ENCODE measurements at places on chromosomes 3 and 15. TPM values are rescaled to one million over a fixed set of nuclear protein-coding genes. Genes with fewer than 3 reads are reported as not detected.

RAB8B gene
- total RNA-seq = 122 TPM

INSYN1 gene
- total RNA-seq = not detected

- no peak for DNase-seq
Observed at GRCh38 chr15:35691891-35692867, 146.2 kb upstream of the DPH6 start.

ZNF502 gene
- 2.3 TPM for total RNA-seq

DNA sequence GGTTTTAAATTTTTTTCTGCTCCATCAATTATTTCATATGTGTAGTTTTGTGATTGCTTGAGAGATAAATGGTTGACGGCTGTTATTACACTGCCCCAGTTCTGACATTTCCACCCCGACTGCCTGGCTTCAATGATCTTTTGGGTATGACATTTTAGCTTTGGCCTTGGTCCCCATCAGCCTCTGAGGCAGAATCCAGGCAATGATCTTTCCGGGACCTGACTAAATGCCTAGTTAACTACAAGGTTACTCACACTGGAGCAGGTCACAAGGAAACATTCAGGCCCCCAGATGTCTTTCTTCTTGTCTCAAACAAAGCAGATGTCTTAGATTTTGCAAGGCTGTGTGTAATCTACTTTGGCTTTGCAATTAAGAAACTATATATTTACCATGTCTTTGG is 61.1 kb upstream of the TMCO5A start:
- no peak for DNase-seq

All from activated T-cell treated with anti-CD3 and anti-CD28 coated beads, Interleukin-2, amount 50 U/mL, for 72 hours (primary cell).